ENCODE measurements at places on chromosomes 3 and 15. TPM values are rescaled to one million over a fixed set of nuclear protein-coding genes. Genes with fewer than 3 reads are reported as not detected.

C3orf20 gene
- total RNA-seq, result not detected

ZNF660 gene
- total RNA-seq, result 1.0 TPM

SIDT1 gene
- 3.3 TPM for total RNA-seq

CLDN16 gene
- total RNA-seq, result 0.20 TPM

MAP6D1 gene
- 2.2 TPM for total RNA-seq

SSUH2 gene
- 6.1 TPM for total RNA-seq

Data from PC-9 (cell line).